ENCODE measurements at places on chromosomes 5 and 9. TPM values are rescaled to one million over a fixed set of nuclear protein-coding genes. Genes with fewer than 3 reads are reported as not detected.

- no peak for DNase-seq
- no peaks in the 10 kb centered on the region for H3K27me3 ChIP-seq
- no peak overlapping the region for H3K4me3 ChIP-seq
- H3K4me1 ChIP-seq: no peaks in the 10 kb centered on the region
Measured at GRCh38 chr9:27369591-27369990, 72.6 kb upstream of the EQTN start.

Gene C9orf152
- total RNA-seq: not detected

Gene PDE6A
- total RNA-seq: not detected

DNA sequence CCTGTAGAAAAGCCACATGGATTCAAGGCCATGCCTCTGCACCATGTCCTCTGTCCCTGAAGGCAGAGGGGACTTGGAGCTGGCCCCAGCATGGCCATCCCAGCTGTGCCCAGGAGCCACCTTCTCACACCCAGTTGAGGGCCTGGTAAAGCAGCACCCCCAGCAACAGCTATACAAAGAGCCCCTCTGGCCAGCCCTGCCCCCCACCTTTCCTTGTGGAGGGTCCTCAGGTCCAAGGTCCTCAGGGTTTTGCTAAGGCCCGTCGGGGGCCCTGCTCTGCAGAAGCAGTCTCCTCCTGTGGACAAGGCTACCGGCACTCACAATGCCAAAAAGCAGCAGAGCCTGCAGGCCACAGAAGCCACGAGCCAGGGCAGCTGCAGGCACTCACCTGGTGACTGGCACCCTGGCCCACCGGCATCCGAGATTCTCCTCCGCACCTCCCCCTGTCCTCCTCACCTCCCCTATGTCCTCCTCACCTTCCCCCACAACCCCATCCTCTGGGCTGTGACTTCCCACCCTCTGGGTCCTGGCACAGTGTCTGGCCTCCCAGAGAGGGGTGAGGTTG, 39.9 kb upstream of the LPCAT1 start:
- no peak overlapping the region for H3K4me3 ChIP-seq
- peaks cover 26% of the 10 kb centered on the region for H3K4me1 ChIP-seq
- no peak for DNase-seq
- no peaks in the 10 kb centered on the region for H3K36me3 ChIP-seq

DNA sequence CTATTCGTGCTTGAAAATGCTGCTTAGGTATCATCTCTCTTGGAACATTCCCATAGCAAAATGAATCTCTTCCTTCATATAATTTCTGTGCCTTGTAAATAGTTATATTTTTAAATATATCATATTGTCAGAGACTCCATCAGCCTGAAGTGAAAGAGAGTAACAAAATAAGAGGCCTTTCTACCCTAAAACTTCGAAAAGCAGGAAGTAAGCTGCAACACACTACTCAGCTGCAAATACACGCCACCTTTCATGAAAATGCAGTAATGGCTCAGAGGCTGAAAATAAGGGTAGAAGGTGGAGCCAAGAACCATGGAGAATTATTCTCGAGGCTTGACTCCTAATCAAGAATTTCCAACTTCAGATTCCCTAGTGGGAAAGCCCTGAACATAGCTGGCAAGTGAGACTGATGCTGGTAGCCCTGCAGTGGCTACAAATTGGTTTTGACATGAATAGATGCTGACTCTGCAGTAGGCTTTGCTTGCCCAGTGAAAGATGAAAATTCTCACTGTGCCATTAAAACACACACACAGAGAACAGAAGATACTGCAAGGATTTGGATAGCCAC, 30.2 kb upstream of the PTGER4 start:
- no peak overlapping the region for H3K27ac ChIP-seq
- H3K4me3 ChIP-seq: no peak overlapping the region
- DNase-seq: no peak
- no peaks in the 10 kb centered on the region for H3K27me3 ChIP-seq

DNA sequence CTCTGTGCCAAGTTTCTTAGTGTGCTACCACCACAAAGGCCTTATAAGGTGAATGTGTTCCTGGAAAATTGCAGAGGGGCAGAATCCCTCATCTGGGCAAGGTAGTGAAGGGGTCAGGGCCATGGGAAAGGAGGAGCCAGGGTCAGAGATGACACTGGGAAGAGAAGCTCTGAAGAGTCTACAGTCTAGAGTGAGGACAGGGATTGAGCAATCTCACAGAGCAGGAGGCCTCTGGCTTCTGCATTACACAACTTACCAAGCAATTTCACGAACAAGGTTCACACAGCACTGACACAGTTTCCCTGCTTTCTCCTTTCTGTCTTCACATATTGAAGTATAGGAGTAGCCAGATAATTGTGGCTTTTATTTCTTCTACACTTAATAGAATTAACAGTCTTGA, 24.5 kb upstream of the IDNK start:
- DNase-seq: no peak
- H3K27me3 ChIP-seq: no peaks in the 10 kb centered on the region
- no peaks in the 10 kb centered on the region for H3K4me1 ChIP-seq
- H3K36me3 ChIP-seq: no peaks in the 10 kb centered on the region

- H3K36me3 ChIP-seq: peaks cover 8% of the 10 kb centered on the region
- H3K4me3 ChIP-seq: no peak overlapping the region
- H3K27me3 ChIP-seq: no peaks in the 10 kb centered on the region
- H3K27ac ChIP-seq: no peak overlapping the region
Measured at GRCh38 chr9:125161284-125161918, 18.1 kb upstream of the SCAI start.

- H3K4me3 ChIP-seq: no peak overlapping the region
- H3K36me3 ChIP-seq: no peaks in the 10 kb centered on the region
- peaks cover 7% of the 10 kb centered on the region for H3K4me1 ChIP-seq
- no peak overlapping the region for H3K27ac ChIP-seq
- no peaks in the 10 kb centered on the region for H3K27me3 ChIP-seq
- no peak for DNase-seq
Measured at GRCh38 chr5:169542811-169543210, 40.8 kb upstream of the SPDL1 start.

Gene ARAP3
- 12.5 TPM for total RNA-seq

Gene GNA14
- total RNA-seq: 2.2 TPM

Gene CCDC107
- 38.5 TPM for total RNA-seq

DNA sequence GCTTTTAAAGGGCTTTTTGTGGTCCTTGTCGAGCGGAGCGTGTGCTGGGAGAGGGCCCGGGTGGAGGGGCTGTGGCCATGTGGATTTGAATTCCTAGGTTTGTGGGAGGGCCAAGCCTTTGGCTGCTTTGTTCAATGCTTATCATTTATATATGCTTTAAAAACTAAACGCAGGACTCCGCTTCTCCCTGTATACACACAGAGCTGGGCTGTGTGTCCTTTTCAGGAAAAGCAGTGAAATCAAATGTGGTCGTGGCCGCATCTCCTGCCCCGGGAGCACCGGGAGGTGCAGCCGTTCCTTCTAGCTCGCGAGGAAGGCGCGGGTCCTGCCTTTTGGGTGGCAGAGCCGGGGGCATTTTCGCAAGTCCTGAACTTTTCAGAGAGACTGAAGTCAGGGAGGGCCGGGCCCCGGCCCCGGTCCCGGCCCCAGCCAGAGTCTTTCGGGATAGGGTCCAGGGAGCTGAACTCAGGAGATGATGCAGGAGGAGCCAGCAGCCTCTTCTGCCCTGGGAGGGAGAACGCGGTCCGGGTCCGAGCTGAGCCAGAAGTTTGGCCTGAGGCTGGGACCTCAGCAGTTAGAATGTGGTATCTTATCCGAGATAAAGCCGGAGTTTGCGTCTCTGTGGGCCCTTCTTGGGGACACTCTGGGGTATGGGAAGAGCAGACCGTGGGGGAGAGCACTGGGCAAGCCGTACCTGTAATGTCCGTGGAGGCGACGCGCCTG, 158.8 kb downstream of the C9orf152 start:
- H3K27me3 ChIP-seq: no peaks in the 10 kb centered on the region
- peak overlapping the region; percentile 79 for H3K27ac ChIP-seq
- H3K4me1 ChIP-seq: no peaks in the 10 kb centered on the region
- H3K36me3 ChIP-seq: no peaks in the 10 kb centered on the region

Gene ZMAT2
- total RNA-seq: 33.7 TPM

DNA sequence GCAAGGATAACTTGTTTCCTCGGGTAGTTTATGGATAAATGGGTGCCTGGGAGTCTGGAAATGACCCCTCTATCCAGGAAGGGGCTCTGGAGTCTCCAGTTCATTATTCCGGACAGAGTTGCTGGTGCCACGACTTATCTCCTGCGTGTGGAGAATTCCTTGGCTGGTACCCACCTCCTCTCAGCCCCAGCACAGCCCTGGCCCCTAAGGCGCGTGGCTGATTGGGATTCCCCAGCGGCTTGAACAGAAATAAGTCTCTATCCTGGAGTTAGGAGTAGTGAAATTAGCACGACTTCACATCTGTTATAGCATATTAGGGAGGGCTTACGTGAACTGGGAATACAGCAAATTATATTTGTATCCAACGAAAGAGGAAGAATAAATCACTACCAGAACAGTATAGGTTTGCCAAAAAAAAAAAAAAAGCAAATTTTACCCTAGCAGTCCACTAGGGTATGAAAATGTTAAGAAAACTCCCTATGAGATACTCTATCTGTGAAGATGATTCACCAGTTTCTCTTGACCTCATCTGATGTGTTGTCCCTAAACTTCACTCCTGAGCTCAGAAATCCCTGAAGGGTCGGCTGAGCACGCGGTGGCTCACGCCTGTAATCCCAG, 172.5 kb upstream of the OTULINL start:
- H3K4me3 ChIP-seq: no peak overlapping the region
- no peak for DNase-seq
- H3K27ac ChIP-seq: peak overlapping the region; percentile 55
- H3K27me3 ChIP-seq: no peaks in the 10 kb centered on the region
- no peaks in the 10 kb centered on the region for H3K4me1 ChIP-seq
- peaks cover 26% of the 10 kb centered on the region for H3K36me3 ChIP-seq

Gene FYB1
- total RNA-seq: 1.8 TPM

- H3K27me3 ChIP-seq: no peaks in the 10 kb centered on the region
- no peaks in the 10 kb centered on the region for H3K36me3 ChIP-seq
- peaks cover 10% of the 10 kb centered on the region for H3K4me1 ChIP-seq
- DNase-seq: no peak
- H3K27ac ChIP-seq: no peak overlapping the region
- H3K4me3 ChIP-seq: no peak overlapping the region
Measured at GRCh38 chr9:4980086-4980727, 4.9 kb upstream of the JAK2 start.

DNA sequence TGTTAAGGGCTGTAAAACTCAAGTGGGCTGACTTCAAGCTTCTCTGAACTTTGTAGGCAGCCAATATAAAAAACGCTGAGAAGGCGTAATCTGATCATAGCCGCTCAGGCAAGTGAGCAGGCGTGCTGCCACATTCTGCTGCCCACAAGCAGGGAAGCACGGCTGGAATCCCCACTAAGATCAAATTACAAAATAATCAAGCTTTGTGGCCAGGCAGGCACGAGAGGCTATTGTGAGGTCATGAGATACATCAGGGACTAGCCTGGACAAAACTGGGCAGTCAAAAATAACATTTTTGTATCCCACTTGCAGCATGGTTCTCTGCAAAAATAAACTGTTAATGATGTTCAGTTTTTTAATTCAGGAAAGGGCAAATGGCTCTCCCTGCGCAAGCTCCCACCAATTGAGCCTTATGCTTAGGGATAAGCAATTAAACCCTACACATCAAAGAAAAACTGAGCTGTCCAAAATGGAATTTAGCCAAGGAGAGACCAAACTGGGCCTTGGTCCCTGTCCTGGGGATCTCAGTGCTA, 64.0 kb downstream of the POU5F2 start:
- no peaks in the 10 kb centered on the region for H3K36me3 ChIP-seq
- H3K4me3 ChIP-seq: no peak overlapping the region
- H3K27ac ChIP-seq: peak overlapping the region; percentile 9

DNA sequence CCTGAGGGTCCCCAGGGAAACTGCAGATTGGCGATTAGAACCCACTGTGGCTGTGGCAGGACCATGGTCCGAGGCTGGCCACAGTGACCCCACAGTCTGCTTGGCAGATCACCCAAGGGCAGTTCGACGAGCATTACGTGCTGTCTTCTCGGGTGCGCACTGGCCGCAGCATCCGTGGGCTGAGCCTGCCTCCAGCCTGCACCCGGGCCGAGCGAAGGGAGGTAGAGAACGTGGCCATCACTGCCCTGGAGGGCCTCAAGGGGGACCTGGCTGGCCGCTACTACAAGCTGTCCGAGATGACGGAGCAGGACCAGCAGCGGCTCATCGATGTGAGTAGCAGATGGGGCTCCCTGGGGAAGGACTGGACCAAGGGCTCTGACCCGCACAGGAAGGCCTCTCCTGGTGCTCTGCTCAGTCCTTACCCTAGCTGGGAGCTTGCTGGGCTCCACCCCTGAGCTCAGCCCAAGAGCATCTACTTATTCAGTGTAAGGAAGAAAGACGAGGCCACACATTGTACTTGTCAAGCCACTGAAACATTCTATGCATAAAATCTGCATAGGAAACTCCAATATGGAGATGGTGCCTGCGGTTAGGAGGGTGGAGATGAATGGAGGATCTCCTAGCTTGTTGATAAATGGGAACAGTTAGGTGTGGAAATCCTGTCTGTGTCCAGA, 21.9 kb downstream of the CKMT2 start:
- no peak overlapping the region for H3K27ac ChIP-seq
- peaks cover 92% of the 10 kb centered on the region for H3K36me3 ChIP-seq
- no peaks in the 10 kb centered on the region for H3K27me3 ChIP-seq
- no peak for DNase-seq
- no peaks in the 10 kb centered on the region for H3K4me1 ChIP-seq

Gene ARID3C
- not detected for total RNA-seq

Gene LHX6
- total RNA-seq: 2.8 TPM

Gene FOXE1
- total RNA-seq: not detected

GRCh38 chr5:36397901-36398536, 96.3 kb upstream of the RANBP3L start:
- no peaks in the 10 kb centered on the region for H3K36me3 ChIP-seq
- H3K4me1 ChIP-seq: no peaks in the 10 kb centered on the region
- H3K27me3 ChIP-seq: no peaks in the 10 kb centered on the region
- H3K4me3 ChIP-seq: no peak overlapping the region
- DNase-seq: no peak

GRCh38 chr5:116522356-116523136, 52.1 kb downstream of the SEMA6A start:
- no peak overlapping the region for H3K27ac ChIP-seq
- no peaks in the 10 kb centered on the region for H3K4me1 ChIP-seq
- H3K36me3 ChIP-seq: no peaks in the 10 kb centered on the region
- H3K4me3 ChIP-seq: no peak overlapping the region

DNA sequence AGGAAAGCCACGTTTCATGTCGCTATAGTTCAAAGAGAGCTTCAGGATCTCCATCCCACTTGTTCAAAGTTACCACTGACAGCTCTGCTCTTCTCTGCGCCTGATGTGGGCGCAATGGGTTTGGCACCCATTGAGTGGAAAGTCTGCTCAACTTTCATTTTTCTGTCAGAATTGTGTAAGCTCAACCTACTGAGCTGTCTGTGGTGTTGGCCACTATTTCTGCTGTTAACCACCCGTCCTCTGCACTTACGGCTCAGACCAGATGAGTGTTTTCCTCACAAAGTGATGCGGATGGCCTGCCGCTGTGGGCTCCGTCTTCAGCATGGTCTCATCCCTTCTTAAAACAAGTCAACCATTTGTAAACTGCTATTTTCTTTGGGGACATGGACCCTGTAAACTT, 131.2 kb downstream of the WNK2 start:
- DNase-seq: no peak
- H3K27ac ChIP-seq: no peak overlapping the region
- H3K36me3 ChIP-seq: peaks cover 13% of the 10 kb centered on the region
- no peaks in the 10 kb centered on the region for H3K27me3 ChIP-seq

Gene MCTP1
- 10.0 TPM for total RNA-seq

Gene ENHO
- total RNA-seq: 0.75 TPM

GRCh38 chr5:142834504-142834903, 64.3 kb downstream of the ARHGAP26 start:
- no peak overlapping the region for H3K4me3 ChIP-seq
- H3K4me1 ChIP-seq: peaks cover 62% of the 10 kb centered on the region
- no peaks in the 10 kb centered on the region for H3K27me3 ChIP-seq
- no peak overlapping the region for H3K27ac ChIP-seq
- no peaks in the 10 kb centered on the region for H3K36me3 ChIP-seq
- DNase-seq: no peak

Measured in right atrium auricular region (tissue), 2 donors.